IPS-NIHi11 (cell line): ENCODE measurements at places on chromosomes 2 and 18.

DNA sequence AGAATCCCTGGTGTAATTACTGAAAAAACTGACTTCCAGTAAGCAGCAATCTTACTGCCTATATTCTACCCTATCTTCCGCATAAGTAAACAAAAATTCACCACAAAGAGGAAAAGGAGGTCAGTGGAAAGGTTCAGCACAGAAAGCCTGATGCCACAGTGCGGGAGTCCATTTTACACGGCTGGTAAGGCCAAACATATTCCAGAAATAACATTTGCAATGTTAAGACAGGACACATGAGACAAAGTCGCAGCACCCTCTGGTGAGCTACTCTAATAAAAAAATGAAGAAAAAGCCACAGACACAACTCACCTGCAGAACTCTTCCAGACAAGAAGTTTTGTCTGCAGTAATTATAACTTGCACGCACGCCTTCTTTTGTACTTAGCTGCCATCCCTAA, 40.6 kb downstream of the GEMIN6 start:
- DNase-seq, result no peak

GRCh38 chr2:177545981-177546585, 153.5 kb downstream of the AGPS start:
- no peak for DNase-seq

- DNase-seq, result no peak
Observed at GRCh38 chr2:219980638-219981037, 353.2 kb downstream of the SLC4A3 start.

GRCh38 chr2:223488814-223489213, 113.3 kb downstream of the SCG2 start:
- DNase-seq, result no peak

GRCh38 chr18:35289293-35289692, 736 bp downstream of the ZSCAN30 start:
- DNase-seq, result peak; percentile 10

GRCh38 chr2:57488061-57488460, 558.5 kb upstream of the VRK2 start:
- no peak for DNase-seq
